Stimulated activated CD8-positive, alpha-beta memory T cell treated with anti-CD3 and anti-CD28 coated beads, Interleukin-7, amount 100 ng/mL, for 24 hours (primary cell): ENCODE measurements at places on chromosomes 1 and 21.

DNA sequence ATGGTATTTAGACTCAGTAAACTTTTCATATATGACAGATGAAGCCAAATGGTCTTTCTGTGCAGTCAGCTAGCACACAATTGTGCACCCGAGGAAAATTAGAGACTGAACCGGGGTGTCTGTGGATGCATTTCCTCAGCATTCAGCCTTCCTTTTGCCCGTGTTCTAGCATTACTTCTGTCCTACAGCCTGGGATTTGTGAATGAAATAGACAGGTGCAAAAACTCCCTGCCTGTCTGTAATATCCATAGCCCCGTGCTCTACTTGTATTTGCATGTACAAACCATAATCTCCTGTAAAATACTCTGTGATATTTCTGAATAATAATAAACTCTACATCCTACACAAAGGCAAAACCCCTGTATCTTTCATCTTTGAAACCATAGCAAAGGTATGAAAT lies 64.8 kb upstream of the LGALS8 start:
- no peak for DNase-seq

DNA sequence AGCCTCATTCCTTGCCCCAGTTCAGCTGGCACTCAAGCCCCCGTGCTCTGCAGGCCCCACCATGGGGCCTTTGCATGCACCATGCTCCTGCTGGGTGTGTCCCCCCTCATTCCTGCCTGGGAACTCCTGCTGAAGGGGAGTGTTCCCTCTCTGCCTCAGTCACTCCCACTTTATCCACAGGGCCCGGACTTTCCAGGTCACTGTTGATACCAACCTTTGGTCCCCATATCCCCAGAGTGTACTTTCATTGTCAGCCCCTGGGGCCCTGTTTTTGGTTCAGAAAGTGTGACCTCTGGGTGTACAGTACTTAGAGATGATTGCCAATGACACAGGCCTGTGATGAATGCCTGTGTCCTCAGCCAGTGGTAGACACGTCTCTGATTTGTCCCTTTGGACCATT lies 2.9 kb downstream of the TTC22 start:
- DNase-seq, result no peak

DNA sequence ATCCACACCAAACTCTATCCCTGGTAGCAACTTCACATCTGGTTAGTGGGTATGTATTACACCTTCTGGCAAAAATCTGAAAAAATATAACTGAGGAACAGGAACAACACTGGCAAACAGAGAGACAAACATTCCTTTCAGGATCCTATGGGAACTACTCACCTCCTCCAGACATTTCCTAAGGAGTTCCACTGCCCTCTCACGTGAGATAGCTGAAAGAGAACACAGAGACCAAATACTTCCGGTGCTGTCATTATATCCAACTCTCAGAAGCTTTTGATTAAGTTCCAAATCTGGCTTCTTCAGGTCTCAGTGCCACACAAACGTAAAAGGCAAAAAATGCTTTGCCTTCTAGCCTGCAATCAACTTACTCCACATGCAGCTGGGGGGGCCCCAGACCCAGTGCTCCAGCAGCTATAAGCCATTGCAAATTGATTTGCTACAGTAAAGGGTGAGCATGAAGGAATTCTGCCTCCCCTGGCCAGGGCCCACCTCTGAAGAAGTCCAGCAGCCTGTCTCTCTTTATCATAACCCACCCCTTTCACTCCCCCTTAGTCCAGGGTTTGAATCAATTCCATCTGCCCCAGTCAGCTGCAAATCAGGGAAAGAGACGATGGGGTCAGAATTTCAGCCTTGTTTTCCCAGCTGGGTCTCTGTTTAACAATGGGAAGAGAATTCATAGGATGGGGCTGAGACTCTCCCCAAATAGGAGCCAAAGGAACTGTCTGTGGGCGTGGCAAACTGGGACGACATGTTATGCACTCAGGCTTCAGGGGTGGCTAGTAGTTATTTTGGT lies 32.2 kb downstream of the TFAP2E start:
- DNase-seq, result no peak

DNA sequence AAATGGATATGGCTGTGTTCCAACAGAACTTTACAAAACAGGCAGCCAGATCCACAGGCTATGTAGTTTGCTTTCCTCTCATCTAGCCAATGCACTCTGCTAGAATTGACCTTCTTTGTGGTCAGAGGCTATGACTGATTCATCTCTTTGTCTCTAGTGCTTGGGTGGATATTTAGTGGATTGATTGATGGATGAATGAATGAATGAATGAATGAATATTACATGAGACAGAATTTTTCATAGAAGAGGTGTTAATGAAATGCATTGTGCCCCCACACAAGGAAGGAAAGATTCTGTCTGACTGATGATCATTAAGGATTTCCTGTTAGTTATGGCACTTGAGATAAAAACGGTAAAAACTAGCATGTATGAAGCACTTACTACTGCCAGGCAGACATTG lies 50.5 kb upstream of the ZYG11A start:
- DNase-seq, result no peak

DNA sequence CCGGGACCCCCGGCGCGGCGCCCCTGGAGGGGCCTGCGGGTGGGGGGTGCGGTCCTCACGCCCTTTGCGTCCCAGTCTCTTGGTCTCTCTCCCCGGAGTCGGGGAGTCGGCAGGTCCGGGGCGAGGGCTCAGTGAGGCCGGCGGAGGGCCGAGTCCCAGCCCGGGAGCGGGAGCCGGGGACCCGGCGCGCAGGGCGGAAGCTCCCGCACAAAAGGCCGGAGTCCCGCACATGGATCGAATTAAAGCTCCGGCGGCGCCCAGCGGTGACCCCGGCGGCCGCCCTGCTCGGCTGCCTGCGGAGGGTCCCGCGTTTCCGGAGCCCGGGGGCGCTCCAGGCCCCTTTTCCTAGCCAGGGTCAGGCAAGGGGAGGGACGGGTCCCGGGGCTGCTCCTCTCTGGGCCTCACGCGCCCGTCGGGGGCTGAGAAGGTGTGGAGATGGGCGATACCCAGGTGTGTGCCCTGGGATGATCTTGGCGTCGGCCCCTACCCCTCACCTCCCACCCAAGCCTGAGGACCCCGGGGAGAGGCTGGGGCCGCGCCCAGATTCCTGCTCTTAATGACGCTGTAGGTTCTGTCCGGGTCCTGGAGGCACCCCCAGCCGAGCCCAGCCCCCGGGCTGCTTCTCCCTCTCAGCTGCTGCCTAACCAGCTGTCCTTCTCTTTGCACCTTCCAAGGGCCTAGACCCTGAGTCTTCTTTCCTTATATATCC lies 512 bp downstream of the FBLIM1 start:
- no peak for DNase-seq
